Left ventricle myocardium inferior (tissue), 1 donor: ENCODE measurements at places on chromosomes 2 and 18. TPM values are rescaled to one million over a fixed set of nuclear protein-coding genes. Genes with fewer than 3 reads are reported as not detected.

Gene PTPRN
- 0.11 TPM for total RNA-seq

Gene MAP2
- 6.2 TPM for total RNA-seq

Gene DPYSL5
- total RNA-seq = not detected

Gene IL18RAP
- total RNA-seq = 0.30 TPM

Gene LYPD6B
- not detected for total RNA-seq

Gene SLC9A4
- not detected for total RNA-seq

Gene ZRANB3
- 1.4 TPM for total RNA-seq

Gene LYPD1
- not detected for total RNA-seq

Gene AGXT
- total RNA-seq = not detected

Gene KYNU
- total RNA-seq = 1.0 TPM

Gene IL36G
- not detected for total RNA-seq

Gene TFPI
- total RNA-seq = 19.0 TPM

GRCh38 chr2:10016001-10016801, 27.1 kb upstream of the KLF11 start:
- no peak for DNase-seq

DNA sequence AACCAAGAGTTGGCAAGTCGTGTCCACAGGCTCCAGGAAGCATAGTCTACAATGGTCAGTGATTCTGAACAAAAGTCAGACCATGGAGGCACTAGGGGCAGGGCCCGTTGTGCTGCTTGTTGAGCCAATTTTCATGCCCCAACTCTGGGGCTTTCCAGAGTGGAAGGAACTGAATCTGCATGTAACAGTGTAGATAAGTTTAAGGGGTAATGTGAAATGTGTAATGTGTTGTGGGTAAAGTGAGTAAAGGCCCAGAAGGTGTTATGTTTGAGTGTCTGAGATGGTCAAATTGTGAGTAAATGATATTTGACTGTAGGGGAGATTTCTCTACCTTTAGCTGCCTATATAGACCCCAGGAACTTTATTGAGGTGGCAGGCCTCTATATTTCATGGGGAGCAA, 1336.5 kb upstream of the SLC39A10 start:
- no peak for DNase-seq

DNA sequence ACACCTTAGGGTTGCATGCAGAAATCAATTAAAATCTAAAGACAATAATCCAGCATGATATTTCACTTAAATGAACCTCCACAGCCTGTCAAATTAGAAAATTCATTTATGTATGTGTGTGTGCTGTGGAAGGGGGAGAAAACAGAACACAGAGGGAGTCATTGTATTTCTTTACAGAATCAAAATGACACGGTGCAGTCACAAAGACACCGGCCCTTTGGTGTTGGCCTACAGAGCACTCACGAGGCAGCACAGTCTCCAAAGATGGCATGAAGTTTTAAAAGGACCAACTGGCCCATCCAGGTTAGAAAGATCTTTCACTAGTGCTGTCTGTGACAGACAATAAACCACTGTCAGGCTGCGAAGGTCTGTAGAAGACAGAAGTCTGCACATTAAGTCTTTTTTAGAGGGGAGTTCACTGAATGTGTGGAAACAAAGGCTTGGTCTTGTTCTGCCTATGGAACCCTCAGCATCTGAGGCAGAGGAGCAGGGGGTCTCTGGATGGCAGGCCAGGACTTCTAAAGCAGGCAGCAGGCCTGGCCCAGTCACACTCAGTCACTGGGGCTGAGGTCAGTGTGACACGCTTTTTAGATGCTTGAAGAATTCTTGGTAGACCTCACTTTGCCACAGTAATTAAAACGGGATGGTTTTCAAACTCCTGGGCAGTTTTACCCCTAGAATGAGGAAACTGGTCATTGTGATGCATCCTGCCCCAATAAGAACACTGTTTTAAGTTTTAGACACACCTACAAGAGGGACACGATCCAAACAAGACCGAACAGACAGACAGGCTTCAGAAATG, 184.9 kb downstream of the AFF3 start:
- no peak for DNase-seq

DNA sequence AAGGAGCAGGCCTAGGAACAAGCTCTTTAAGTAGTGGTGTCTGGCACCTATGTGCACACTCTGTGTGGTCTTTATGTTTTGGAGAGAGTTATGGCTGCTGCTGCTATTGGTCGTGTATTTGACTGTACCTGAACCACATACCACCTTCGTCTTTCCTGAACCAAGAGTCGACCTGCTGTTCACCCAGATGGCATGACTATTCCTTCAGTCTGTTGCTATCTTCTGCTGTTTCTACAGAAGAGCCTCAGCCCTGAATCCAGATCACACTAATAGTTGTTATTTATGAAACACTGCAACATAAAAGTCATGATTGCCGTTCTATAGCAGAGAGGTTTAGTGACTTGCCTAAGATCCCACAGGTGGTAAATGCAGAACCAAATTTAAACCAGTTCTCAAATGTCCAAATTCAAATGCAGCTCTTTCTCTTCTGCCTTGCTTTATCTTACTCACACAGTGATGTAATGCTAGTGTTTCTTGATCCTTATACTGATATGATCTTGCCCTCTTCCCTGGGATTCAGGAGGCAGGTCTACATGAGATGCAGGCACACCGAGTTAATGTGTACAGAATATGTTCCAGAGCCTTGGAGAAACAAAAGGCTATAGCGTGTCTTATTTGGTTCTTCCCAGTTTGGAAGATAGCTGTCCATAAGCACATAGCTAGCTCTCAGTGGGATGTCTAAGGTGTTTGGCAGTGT, 122.1 kb upstream of the FOSL2 start:
- DNase-seq = no peak

GRCh38 chr18:28005164-28005563, 171.8 kb downstream of the CDH2 start:
- no peak for DNase-seq

DNA sequence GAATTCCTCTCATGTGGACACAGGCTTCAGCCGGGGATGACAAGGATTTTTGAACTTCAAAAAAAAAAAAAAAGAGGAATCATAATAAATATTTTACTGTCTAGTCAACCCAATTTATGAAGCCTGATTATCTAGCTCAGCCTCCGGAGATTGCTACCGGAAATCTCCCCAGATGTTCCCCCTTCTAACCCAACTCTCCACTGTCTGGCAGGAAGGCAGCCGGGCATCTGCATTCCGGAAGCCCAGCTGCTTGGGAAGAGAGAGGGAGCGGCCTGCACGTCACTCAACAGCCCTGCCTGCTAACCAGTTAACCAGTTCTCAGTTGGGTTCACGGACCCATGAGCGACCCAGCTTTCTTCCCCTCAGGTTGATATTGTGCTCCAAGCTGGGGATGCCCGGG, 87.2 kb upstream of the POU3F3 start:
- DNase-seq = no peak

GRCh38 chr2:140929849-140930248, 1201.0 kb downstream of the LRP1B start:
- no peak for DNase-seq

DNA sequence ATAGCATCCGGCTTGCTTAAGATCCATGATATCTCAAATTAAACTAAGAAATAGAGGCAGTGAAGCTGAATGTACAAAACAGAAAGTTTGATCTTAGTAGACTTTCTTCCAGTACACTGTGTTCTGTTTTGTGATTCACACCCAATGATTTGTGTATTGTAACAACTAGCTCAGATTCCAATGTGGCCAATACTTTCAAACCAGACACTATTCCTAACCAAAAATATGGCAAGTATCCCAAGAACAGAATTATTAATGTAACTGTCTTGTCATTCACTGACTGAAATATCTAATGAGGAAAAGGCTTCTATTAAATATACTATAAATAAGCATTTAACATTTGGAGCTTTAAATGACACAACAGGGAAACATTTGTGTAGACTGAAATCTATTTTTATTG, 299.1 kb downstream of the NRXN1 start:
- no peak for DNase-seq

DNA sequence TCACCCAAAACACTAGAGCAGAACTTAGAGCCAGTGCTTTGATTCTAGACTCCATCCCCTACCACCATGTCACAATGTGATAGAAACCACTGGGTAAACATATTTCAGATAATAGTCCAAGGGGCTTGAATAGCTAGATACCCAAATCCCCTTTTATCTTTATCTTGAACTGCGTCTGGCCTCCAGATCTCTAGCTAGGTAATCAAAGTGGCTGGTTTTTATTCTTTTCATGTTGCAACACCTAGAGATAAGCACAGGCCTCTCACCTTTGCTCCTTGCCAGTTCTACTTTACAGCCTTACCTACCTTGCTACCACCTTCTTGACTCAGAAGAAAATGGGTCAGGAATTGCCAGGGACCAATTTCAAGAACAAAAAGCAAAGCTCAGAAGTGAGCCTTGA, 171.2 kb downstream of the C1D start:
- DNase-seq = no peak

DNA sequence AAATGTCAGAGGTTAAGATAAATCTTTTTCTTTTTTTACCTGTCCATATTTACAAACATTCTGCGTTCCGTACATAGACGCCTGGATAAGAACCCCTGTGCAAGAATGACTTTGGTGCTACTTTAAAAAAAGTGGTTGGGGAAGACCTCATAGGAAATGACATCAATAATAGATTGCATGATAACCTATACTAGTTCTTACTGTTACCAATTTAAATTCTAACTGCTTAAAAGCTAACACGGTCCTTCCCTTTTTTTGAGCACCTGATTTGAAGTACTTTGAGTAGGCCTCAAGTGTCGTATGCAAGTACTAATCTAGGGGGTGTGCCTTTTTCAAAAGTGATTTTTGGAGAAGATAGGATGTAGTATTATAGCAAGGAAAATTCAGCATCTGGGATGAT, 2.1 kb downstream of the SLC39A10 start:
- DNase-seq = no peak

GRCh38 chr2:215684448-215685237, 248.8 kb upstream of the FN1 start:
- no peak for DNase-seq

- DNase-seq = no peak
Measured at GRCh38 chr18:55763298-55763697, 175.3 kb upstream of the TCF4 start.

DNA sequence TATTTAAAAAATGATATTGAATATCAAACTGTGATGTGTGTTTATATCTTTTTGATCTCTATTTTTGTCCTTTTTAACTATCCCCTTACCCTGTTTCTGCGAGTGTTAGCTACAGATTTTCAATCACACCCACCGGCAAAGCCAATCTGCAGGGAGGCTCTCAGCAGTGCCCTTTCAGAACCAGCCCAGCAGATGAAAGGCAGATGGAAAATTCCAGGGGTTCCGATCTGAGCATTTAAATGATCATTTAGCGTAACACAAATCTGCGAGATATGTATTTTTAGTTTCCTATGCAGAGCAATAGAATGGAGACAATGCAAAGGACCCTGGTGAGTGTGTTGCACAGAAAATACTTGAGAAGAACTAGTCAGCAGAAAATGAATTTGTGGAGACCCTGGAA, 2170.5 kb upstream of the PIK3C3 start:
- DNase-seq = no peak

- no peak for DNase-seq
Measured at GRCh38 chr18:12420821-12421421, 13.2 kb downstream of the PRELID3A start.

GRCh38 chr2:11103984-11104793, 51.1 kb upstream of the SLC66A3 start:
- DNase-seq = no peak

- DNase-seq = no peak
Measured at GRCh38 chr2:236984046-236984445, 101.6 kb upstream of the COPS8 start.

DNA sequence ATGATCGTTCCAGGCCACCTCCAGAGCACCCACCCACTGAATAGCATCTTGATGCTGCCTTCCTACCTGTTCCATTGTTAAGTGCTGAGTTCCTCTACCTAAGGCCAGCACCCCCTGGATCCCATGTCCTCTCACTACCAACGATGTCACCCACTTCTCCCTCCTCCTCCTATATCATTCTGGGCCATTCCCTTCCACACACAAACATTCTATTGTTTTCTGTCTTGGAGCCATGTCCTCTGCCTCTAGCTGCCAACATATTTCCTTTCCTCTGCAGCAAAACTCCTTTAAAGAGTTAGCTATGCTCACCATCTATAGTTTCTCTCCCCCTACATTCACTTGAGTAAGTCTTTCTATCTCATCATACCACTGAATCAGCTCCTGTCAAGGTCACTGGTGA, 64.0 kb upstream of the ACKR3 start:
- no peak for DNase-seq

DNA sequence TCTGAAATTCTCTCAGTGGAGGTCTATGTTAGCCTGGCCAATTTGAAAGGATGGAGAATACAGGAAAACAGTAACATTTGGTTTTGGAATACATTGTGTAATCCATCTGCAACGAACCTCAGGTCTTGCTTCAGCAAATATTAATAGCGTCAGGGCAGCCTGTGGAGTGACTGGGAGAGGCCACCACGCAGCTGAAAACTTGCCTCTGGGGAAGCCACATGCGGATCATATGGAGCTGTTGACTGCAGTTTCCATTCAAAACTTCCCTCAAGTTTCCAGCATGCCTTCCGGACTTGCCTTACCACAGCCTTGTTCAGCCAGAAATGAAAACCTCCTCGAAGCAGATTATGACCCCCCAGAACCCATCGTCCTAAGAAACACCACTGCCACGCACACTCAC, 25.7 kb downstream of the BCL11A start:
- no peak for DNase-seq

DNA sequence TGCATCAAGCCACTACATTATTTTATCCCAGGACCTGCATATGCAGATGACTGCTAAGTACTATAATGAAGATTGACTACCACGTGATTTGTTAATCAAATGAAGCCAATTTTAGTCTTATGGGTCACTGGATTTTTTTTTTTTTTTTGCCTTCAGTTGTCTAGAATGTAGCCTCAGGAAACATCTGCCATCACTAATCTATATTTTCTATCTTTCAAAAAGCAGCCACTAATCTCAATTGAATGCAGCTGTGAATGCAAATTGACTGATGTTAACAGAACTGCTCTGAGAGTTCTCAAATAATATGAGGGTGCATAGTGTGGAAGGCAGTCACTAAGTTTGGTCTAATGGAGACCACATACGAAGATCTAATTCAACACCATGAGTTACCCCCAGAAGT, 106.3 kb downstream of the ABCA12 start:
- no peak for DNase-seq

GRCh38 chr2:224146356-224147160, 107.5 kb upstream of the SERPINE2 start:
- no peak for DNase-seq

- no peak for DNase-seq
Measured at GRCh38 chr2:215188078-215188477, 49.7 kb upstream of the ABCA12 start.

GRCh38 chr2:68948710-68949109, 4.0 kb downstream of the GKN2 start:
- DNase-seq = no peak

- no peak for DNase-seq
Measured at GRCh38 chr2:37243435-37243834, 12.0 kb downstream of the NDUFAF7 start.

DNA sequence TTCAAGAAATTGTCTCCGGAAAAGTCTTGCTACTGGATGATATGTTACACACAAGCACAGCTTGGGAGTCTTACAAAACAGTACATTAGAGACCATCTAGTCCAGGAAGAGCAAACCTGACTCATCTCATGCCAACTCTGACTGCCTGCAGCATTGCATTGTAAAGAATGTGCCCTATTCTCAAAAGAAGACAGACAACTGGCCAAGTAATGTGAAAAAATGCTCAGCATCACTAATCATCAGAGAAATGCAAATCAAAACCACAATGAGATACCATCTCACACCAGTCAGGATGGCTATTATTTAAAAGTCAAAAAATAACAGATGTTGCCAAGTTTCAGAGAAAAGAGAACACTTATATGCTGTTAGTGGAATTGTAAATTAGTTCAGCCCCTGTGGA, 42.7 kb upstream of the GORASP2 start:
- no peak for DNase-seq

GRCh38 chr2:54858021-54858681, 134.7 kb downstream of the EML6 start:
- no peak for DNase-seq
